ENCODE measurements at places on chromosomes 7 and 10.

DNA sequence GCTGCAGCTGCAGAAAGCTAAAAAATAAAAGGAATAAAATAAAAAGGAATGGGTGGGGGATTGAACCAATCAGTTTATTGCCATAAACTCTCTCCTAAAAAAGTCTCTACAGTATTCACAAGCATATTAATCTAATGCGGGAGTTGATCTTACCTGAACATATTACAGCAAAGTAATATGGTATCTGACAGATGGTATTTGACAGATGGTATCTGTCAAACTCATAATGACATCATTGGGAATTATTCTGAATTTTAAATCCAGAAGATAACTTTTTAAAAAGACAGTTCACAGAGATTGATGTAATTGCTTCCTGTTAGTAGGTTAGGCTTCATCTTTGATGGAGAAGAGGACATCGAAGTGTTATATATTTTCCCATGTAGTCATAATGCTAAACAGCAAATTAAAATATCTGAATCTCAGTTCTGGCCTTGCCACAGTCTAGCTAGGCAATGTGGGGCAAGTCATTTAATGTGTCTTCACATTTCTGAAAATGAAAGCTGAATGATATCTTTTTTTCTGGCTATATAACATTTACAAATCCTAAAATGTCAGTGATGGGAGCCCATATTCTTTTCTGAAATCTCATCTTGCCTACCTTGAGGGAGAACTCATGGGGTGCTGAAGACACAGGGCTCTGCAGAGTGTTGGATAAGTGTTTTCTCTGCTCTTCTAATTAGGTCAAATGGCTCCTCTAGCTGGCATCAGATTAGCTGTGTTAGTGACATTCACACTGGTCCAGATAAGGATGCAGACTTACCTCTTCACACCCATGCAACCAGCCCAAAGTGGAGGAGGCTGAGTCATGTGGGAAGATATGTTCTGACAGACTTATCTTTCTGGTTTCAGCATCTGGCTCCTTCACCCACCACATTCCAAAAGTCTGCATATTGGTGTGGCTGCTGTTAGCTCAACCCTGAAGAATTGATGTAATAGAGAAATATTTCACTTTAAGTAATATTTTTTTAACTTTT, 2.1 kb upstream of the LIPM start:
- DNase-seq = no peak

DNA sequence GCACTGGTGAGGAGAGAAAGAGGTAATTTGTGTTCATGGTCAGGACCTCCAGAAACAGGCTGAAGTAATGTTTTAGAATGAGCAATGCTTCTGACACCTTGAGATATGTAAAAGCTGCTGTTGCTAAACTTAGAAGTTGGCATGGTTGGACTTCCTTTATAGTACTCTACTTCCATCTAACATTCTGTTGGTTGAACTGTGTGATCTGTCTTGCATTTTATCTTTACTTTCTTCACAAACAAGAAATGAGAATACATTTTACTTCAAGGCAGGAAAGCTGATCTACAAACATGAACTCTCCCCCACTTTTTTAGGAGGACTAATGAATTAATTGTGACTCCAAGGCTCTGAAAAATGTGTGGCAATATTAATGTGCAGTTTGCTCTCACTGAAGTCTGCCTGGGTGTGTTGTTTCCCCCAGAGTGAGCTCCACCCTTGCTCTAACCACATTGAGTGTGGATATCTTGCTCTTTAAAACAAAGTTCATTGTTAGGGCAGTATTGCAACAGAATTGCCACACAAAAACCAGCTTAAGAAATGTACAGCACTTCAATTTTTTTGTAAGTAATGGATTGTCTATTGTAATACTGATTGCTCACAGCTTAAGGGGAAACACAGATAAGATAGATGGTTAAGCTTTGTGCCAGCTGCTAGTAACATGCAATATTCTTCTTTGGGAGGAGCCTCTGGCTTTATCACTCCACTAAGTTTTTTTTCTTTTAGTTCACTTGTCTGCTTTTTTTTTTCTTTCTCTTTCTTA, 69.0 kb downstream of the ADD3 start:
- peak; percentile 82 for DNase-seq

GRCh38 chr10:86770412-86770960, 14.1 kb downstream of the BMPR1A start:
- DNase-seq = no peak

DNA sequence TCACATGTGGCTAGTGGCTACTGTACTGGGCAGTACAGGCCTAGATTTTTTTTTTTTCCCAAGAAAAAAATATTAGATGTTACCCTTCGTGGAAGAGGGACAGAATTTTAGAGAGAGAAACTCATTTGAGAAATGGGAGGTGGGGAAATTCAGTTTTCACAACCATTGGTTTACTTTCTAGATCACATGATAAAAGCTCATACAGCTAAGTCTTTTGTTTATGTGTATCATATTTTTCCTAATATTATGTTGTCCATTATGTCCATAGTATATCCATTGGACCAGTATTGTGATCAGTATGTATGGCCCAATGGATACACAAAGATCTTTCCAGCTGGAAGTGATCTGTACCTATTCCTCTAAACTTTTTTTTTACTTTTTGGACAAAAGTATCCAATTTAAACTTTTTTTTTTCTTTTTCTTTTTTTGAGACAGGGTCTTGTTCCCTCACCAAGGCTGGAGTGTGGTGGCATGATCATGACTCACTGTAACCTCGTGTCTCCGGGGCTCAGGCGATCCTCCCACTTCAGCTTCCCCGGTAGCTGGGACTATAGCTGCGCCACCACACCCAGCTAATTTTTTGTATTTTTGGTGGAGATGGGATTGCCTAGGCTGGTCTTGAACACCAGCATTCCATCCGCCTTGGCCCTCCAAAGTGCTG, 4.1 kb downstream of the CALU start:
- DNase-seq = no peak

DNA sequence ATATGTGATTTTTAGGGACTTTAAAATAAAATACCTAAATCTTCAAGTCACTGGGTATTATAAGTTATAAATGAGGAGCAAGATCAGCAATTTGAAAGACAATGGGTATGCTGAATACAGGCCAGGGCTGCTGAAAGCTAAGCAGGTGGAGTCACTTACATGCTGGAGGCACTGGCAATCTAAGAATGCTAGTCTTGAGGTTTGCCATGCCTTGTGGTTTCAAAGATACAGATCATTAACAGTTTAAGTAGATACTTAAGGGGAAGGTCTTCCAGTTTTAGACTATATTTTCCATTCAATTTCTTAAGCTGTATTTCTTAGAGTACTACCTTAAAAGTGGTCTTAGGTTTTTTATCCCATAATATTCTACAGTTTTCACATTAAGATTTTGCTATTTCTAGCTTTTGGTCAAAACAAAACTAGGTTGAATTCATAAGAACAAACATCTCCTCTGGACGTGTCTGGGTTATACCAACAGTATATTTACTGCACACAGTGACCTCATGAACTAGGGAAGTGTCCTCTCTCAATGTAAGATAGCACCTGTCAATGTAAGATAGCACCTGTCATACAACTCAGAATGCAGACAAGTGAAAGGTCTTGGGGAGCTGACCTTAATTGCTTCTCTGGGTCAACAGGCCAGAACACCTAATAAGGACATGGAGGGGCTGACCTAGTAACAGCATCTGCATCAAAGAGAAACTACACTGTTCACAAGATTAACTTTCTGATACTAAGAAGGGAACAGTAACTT, 2.0 kb downstream of the SRI start:
- no peak for DNase-seq

DNA sequence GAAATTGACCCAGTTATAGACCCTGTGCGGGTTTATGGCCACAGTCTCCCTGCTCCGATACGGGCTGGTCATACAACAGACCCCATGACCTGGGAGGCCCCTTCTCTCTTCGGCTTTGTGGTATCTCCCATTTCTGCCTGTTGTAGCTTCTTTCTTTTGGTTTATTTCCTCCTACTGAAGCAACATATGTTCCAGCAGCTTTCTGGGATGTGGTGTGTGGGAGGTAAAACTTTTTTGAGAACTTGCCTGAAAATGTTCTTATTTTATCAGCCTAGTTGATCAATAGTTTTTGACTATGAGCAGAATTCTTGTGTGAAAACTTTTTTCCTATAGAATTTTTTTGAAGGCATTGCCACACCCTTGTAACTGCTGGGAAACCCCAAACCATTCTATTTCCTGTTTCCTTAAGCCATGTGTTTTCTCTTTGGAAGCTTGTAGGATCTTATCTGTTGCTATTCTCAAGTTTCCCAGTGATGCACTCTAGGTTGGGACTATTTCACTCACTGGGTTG, 80.0 kb downstream of the DAGLB start:
- DNase-seq = no peak

GRCh38 chr10:34222359-34222758, 592.7 kb downstream of the PARD3 start:
- DNase-seq = no peak

DNA sequence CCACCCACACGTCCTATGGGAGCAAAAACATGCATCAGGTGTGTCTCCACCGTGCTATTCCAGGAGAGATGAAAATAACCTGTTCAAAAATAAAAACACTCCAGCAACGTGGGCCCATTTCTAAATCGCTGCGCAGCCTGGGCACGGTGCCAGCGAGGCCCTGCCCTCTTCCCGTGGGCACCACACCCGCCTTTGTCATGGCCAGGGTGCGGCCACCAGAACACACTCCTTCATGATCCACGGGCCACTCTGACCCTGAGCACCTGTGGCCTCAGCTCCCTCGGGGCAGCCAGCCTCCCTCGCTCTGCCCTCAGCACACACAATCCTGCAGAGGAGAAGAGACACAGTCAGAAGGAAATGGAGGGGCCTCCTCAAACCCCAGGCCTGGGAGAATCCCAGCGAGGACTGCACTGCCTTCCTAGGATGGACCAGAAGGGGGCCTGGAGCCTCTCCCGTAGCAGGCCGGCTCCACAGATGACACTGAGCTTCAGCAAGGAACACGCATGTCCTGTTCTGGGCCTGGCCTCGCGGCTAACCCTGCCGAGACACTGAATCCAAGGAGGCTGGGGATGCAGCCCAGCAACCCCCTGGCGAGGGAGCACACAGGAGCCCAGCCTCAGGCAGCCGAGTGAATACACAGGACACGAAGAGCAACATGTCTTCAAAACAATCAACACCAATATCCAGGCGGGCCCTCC, 169.0 kb downstream of the MAD1L1 start:
- DNase-seq = no peak

DNA sequence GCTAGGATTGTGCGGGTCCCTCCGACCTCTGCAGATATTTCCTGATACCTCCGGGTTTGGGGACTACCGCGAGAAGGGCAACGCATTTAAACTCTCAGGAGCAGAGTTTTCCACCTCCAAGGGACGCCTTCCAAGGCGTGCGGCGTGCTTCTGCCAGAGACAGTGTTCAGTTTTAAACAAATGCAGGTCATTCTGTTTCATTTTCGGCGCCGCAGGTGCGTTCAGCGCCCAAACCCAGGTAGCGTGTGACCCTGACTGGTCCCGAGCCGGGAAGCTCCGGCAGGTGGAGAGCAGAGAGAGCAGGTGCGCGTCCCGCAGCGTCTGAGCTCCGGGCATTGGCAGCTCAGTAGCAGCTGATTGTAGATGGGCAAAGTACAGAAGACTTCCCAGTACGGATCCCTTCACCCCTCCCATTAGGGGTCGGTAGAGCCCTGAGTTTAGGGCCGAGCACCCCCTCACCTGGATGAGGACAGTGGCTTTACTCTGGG, 1.4 kb upstream of the CYP26A1 start:
- no peak for DNase-seq

GRCh38 chr10:118047157-118047719, 497 bp upstream of the RAB11FIP2 start:
- DNase-seq = no peak

DNA sequence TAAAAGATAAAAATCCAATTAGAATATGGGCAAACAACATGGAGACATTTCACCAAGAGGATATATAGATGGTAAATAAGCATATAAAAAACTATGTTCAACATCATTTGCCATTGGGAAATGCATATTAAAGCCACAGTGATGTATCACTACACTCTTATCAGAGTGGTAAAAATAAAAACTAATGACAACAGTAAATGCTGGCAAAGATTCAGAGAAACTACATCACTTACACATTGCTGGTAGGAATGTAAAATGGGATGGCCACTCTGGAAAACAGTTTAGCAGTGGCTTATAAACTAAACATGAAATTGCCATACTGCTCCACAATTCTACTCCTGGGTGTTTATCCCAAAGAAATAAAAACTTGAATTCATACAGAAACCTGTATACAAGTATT, 59.2 kb downstream of the CROT start:
- no peak for DNase-seq

DNA sequence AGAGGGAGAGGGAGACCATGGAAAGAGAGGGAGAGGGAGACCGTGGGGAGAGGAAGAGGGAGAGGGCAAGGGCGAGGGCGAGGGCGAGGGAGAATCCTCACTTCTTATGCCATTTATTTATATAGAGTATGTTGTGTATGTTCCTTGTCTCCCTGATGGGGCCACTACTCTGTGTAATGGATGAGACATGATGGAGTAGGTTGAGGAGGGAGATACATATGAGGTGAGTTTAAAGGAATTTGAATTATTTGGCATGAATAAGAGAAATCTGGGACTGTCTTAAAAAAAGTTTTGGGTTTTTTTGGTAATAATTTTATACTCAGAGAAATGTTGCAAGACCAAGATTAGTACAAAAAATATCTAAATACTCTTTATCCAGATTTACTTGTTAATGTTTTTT, 20.1 kb downstream of the CCSER2 start:
- no peak for DNase-seq

DNA sequence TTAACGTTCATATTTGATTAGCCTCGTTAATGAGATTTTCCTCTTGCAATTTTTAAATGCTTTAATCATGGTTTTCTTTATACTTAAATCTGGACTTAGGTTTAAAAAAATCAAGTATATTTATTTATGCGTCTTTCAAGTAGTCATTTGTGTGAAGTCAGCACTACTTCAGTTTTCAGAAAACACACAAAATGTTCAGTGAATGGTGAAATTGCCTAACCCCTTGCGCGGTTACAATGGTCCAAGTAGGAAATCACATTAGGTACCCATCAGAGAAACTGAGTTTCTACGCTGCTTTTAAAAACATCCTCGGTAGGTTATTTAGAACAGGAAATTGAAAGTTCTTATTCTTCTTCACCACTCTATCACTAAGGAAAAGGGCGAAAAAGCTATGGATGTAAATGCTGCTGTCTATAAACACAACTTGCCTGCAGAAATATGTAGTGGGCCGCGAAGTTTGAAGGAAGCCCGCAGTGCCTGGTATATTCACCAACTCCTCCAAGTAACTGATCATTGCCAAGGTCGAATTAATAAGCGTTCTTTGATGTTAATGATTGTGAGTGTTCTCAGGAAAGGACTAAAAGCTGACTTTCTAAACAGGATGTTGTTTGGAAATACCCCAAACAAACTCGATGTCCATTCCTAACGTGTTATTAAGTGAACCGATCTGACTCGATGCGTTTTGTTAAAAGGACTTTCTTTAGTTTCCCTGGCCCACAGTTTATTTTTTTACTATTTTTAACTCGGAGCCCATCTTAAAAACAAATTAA, 1.0 kb downstream of the SYPL1 start:
- DNase-seq = no peak

GRCh38 chr10:58158806-58159205, 108.9 kb downstream of the IPMK start:
- no peak for DNase-seq

Measured in AG09319 (cell line).